Body of pancreas (tissue), 4 donors: ENCODE measurements at places on chromosomes 1 and 21.

- peaks cover 36% of the 10 kb centered on the region for H3K4me1 ChIP-seq
- H3K27me3 ChIP-seq, result no peaks in the 10 kb centered on the region
- no peaks in the 10 kb centered on the region for H3K36me3 ChIP-seq
- DNase-seq, result peak; percentile 27
- H3K27ac ChIP-seq, result peak within 1 kb of the TSS; percentile 18
- peak within 1 kb of the TSS; percentile 16 for H3K4me3 ChIP-seq
Observed at GRCh38 chr1:170664093-170664827, at the start of gene PRRX1. Gene PRRX1 (plus strand): TSS chr1:170664131. CDS start chr1:170664219, 88 bp downstream.

DNA sequence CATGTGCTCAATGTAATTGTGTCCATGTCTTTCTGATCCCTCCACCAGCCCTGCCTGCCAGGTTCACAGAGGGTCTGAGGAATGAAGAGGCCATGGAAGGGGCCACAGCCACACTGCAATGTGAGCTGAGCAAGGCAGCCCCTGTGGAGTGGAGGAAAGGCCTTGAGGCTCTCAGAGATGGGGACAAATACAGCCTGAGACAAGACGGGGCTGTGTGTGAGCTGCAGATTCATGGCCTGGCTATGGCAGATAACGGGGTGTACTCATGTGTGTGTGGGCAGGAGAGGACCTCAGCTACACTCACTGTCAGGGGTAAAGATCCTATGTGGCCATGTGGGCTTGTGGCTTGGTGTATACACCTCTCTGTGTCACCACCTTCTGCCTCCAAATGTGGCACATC, 91.4 kb downstream of the OBSCN start:
- DNase-seq, result no peak
- H3K36me3 ChIP-seq, result no peaks in the 10 kb centered on the region
- no peaks in the 10 kb centered on the region for H3K4me1 ChIP-seq
- H3K27ac ChIP-seq, result no peak overlapping the region
- no peaks in the 10 kb centered on the region for H3K27me3 ChIP-seq

- DNase-seq, result no peak
- H3K36me3 ChIP-seq, result no peaks in the 10 kb centered on the region
- no peak overlapping the region for H3K27ac ChIP-seq
- H3K4me3 ChIP-seq, result no peak overlapping the region
- H3K27me3 ChIP-seq, result no peaks in the 10 kb centered on the region
Observed at GRCh38 chr1:218272366-218272765, 12.7 kb upstream of the RRP15 start.

- H3K27ac ChIP-seq, result no peak overlapping the region
- H3K4me3 ChIP-seq, result no peak overlapping the region
- H3K36me3 ChIP-seq, result no peaks in the 10 kb centered on the region
- no peak for DNase-seq
- no peaks in the 10 kb centered on the region for H3K27me3 ChIP-seq
Observed at GRCh38 chr1:87464022-87464490, 135.4 kb downstream of the LMO4 start.

DNA sequence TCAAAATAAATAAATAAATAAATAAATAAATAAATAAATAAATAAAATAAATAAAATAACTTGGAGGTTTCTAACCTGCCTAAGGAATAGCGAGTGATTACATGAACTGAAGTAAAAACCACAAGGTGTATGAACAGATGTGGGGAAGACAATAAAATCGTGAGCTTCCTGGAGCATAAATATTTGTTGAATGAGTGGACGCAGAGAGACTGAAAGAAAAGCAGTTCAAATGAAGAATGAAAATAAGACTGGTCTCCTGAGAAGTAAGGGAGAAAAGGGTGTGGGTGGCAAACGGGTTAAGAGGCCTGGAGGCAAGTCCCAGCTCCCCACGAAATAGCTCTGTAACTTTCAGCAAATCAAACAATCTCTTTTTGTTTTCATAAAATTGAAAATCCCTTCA, 33.6 kb downstream of the CHML start:
- peaks cover 20% of the 10 kb centered on the region for H3K4me1 ChIP-seq
- DNase-seq, result no peak
- H3K27me3 ChIP-seq, result no peaks in the 10 kb centered on the region
- H3K27ac ChIP-seq, result no peak overlapping the region
- no peaks in the 10 kb centered on the region for H3K36me3 ChIP-seq

- peaks cover 16% of the 10 kb centered on the region for H3K4me1 ChIP-seq
- H3K4me3 ChIP-seq, result no peak overlapping the region
- no peaks in the 10 kb centered on the region for H3K27me3 ChIP-seq
- H3K27ac ChIP-seq, result no peak overlapping the region
- DNase-seq, result no peak
Observed at GRCh38 chr1:39826583-39826982, 37.9 kb upstream of the BMP8B start.

DNA sequence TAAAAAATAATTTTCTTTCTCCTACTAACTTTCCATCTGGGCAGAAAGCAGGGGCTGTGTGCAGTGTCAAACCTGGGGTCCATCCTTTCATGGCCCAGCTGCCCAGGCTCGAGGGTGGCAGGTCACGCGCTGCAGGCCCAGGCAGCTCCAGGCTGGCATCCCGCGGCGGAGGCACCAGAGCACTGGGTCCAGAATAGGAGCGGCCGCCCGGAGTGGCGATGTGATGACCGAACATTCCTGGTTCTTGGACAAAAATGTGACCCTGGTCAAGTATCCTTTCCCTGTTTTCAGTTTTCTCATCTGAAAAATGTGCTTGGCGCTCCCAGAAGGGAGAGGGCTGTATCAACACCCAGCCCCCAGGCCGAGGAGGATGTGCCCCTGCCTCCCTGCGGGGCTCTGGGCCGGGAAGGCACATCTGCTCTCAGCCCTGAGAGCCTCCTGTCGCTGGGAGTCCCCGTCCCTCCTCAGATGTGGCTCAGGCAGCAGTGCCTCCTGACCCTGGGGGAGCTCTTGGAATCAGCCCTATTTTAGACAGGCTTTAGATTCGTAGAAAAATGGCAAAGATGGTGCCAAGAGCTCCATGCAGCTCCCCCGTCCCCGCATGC, 29.3 kb downstream of the SLX9 start:
- H3K4me1 ChIP-seq, result no peaks in the 10 kb centered on the region
- H3K27me3 ChIP-seq, result no peaks in the 10 kb centered on the region
- H3K4me3 ChIP-seq, result no peak overlapping the region
- no peak overlapping the region for H3K27ac ChIP-seq

GRCh38 chr1:108574008-108574407, 14.1 kb downstream of the EEIG2 start:
- no peaks in the 10 kb centered on the region for H3K36me3 ChIP-seq
- H3K4me1 ChIP-seq, result no peaks in the 10 kb centered on the region
- H3K27me3 ChIP-seq, result no peaks in the 10 kb centered on the region
- DNase-seq, result no peak
- H3K27ac ChIP-seq, result no peak overlapping the region
- no peak overlapping the region for H3K4me3 ChIP-seq

DNA sequence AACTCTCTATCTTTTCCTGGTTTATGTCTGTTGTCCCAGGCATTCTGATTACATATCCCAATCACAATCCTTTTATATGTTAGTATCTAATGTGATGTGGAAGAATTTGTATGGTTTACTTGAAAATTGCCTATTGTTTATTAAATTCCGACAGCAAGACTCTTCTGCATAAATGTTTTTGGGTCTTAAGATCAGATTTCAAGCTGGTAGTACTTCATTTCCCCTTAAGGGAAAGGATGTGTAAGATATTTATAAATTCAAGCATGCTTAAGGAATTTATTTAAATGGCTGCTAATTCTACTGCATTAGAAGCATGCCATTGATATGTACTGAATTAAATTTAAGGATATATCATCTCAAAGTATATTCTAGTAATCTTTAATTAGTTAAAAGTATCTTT, 20.4 kb upstream of the GPR88 start:
- DNase-seq, result no peak
- no peak overlapping the region for H3K27ac ChIP-seq
- no peaks in the 10 kb centered on the region for H3K36me3 ChIP-seq

- DNase-seq, result no peak
- H3K4me3 ChIP-seq, result no peak overlapping the region
- no peak overlapping the region for H3K27ac ChIP-seq
- H3K27me3 ChIP-seq, result no peaks in the 10 kb centered on the region
- H3K36me3 ChIP-seq, result no peaks in the 10 kb centered on the region
Observed at GRCh38 chr1:235631816-235632215, 17.8 kb downstream of the GNG4 start.

- no peaks in the 10 kb centered on the region for H3K36me3 ChIP-seq
- no peaks in the 10 kb centered on the region for H3K27me3 ChIP-seq
- H3K4me3 ChIP-seq, result no peak overlapping the region
Observed at GRCh38 chr1:74343216-74343615, 108.0 kb downstream of the TNNI3K start.

DNA sequence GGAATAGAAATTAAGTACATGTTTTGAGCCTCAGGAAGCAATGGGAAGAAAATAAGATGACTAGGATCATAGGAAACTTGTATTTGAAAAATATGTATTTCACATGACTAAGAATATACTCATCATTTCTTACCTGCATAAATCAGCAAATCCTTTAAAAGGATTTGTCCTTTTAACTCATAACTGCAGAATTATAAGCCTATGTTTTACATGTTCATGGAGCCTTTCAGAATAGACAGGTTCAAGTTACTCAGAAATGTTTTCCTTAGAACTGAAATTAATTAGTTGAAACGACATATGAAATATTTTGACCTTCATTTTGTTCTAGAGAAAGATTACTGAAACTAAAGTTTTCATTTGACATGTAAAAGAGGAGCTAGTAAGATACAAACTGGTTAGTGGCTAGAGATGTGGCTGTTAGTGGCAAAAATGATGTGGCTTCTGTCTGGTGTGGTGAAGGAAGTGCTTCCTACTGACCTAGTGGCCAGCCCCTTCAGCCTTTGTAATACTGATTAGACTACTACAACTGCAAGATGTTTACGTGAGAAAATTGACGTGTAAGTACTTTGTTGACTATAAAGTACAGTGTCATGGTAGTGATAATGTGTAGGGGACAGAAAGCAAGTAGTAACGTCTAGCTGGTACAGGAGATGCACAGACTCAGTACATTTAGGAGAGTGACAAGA, 54.7 kb downstream of the PACC1 start:
- H3K36me3 ChIP-seq, result peaks cover 29% of the 10 kb centered on the region
- no peak for DNase-seq
- no peaks in the 10 kb centered on the region for H3K4me1 ChIP-seq
- no peak overlapping the region for H3K27ac ChIP-seq
- H3K27me3 ChIP-seq, result no peaks in the 10 kb centered on the region
- no peak overlapping the region for H3K4me3 ChIP-seq

GRCh38 chr1:9269078-9269501, 23.6 kb upstream of the SPSB1 start:
- no peaks in the 10 kb centered on the region for H3K27me3 ChIP-seq
- peaks cover 15% of the 10 kb centered on the region for H3K36me3 ChIP-seq
- no peak overlapping the region for H3K27ac ChIP-seq
- no peak overlapping the region for H3K4me3 ChIP-seq
- peaks cover 5% of the 10 kb centered on the region for H3K4me1 ChIP-seq

- H3K27ac ChIP-seq, result no peak overlapping the region
- no peaks in the 10 kb centered on the region for H3K27me3 ChIP-seq
- no peak overlapping the region for H3K4me3 ChIP-seq
- DNase-seq, result no peak
- no peaks in the 10 kb centered on the region for H3K36me3 ChIP-seq
Observed at GRCh38 chr1:4772294-4773010, 118.0 kb downstream of the AJAP1 start.

GRCh38 chr1:30385246-30385995, 338.0 kb downstream of the MATN1 start:
- no peak overlapping the region for H3K4me3 ChIP-seq
- H3K27ac ChIP-seq, result no peak overlapping the region
- H3K4me1 ChIP-seq, result no peaks in the 10 kb centered on the region
- no peak for DNase-seq
- H3K36me3 ChIP-seq, result no peaks in the 10 kb centered on the region
- no peaks in the 10 kb centered on the region for H3K27me3 ChIP-seq

DNA sequence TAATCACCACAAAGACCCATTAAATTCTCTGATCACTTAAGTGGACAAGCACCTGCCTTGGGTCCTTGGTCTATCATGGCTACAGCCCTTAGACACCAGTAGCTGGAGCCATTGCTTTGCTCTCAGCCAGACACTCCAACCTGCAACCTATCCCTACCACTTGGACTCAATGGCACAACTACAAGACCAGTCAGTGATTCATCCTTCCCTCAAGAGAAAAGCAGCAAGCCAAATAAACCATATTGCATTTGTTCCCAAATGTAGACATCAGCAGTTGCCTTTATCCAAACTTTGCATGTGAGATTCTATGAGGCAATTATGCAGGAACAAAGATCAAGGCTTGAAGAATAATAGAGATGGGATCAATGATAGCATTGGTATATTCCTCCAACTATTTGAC, 263.4 kb downstream of the HHIPL2 start:
- no peaks in the 10 kb centered on the region for H3K36me3 ChIP-seq
- no peaks in the 10 kb centered on the region for H3K27me3 ChIP-seq
- H3K4me1 ChIP-seq, result peaks cover 4% of the 10 kb centered on the region
- no peak for DNase-seq

DNA sequence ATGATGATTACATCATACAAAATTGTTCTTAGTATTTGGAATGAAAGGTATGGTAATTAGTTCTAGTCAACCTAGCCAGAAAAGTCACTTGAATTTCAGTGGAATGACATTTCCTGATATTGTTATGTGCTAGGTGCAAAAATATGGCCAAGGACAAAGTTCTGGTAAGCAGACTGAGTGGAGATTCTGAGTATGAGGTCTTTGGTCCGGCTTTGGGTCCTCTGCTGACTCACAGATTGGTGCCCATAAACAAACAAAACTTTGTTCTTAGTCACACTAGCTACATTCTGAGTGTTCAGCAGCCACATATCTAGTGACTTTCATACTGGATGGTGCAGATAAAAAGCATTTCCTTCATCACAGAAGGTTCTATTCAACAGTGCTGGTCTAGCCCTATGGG, 206.1 kb downstream of the ZNF648 start:
- DNase-seq, result no peak
- no peaks in the 10 kb centered on the region for H3K4me1 ChIP-seq
- H3K27ac ChIP-seq, result no peak overlapping the region
- H3K36me3 ChIP-seq, result no peaks in the 10 kb centered on the region
- H3K4me3 ChIP-seq, result no peak overlapping the region
- H3K27me3 ChIP-seq, result no peaks in the 10 kb centered on the region

GRCh38 chr1:94616506-94616905, 74.9 kb upstream of the F3 start:
- no peak overlapping the region for H3K4me3 ChIP-seq
- H3K36me3 ChIP-seq, result no peaks in the 10 kb centered on the region
- no peaks in the 10 kb centered on the region for H3K27me3 ChIP-seq
- no peak for DNase-seq
- peaks cover 25% of the 10 kb centered on the region for H3K4me1 ChIP-seq

DNA sequence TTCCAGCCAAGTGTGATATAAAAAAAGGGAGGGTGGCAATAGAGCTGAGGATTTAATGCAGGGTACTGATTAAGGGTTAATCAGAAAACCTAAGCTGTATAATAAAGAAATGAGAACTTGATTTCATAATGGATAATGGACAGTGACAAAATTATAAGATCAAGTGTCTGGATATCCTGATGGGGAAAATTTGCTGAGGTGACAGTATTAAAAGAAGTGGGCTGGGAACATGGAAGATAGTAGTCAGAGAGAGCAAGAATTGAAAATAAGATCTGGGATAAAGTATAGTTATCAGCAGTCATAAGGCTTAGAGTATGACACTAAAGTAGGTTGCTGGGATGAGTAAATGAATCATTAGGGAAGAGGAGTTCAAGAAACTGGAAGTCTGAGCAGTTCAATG, 627.3 kb upstream of the RGS18 start:
- H3K27me3 ChIP-seq, result no peaks in the 10 kb centered on the region
- H3K4me3 ChIP-seq, result no peak overlapping the region
- no peak for DNase-seq
- H3K27ac ChIP-seq, result no peak overlapping the region
